ENCODE measurements at places on chromosomes 4 and X.

DNA sequence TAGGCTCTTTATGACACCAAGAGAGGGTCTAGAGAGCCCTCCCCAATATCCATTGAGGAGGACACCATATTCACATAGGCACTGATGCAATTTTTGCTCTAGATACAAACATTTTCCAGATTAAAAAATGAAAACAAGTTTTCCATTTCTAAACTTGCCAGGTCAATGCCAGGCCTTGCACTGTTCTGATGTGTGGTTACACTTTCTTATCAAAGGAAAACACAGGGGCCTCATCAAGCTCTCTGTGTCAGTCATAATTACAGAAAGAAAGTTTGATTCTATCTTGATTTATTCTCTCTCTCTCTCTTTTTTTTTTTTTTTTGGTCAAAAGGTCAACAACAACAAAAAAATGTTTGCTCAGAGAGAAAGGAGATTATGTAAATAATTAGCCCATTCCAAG, 80.2 kb upstream of the ACSL4 start:
- DNase-seq, result no peak

- DNase-seq, result no peak
These were observed 174.0 kb upstream of the PRPS2 start for GRCh38 chrX:12617241-12617640.

GRCh38 chrX:70476934-70477733, 32.5 kb downstream of the DLG3 start:
- DNase-seq, result no peak

GRCh38 chr4:163949976-163950601, 455.6 kb downstream of the TMA16 start:
- DNase-seq, result no peak

DNA sequence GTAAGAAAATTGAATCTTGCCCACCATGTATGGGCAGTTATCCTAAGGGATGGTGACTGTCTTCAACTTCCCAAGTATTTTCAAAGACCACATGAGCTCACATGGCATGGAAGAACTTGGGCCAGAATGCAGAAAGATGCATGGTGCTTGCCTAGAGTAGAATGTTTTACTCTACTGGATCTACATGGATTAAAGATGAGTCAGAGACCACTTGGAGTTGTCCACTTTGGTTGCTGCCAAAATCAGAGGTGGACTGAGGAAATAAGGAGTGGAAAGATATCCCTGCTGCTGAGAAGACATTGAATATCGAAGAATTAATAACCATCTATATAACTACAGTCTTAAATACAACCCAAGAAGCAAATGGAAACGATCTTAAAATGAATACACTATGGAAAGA, 498.1 kb downstream of the NLGN4X start:
- DNase-seq, result no peak

DNA sequence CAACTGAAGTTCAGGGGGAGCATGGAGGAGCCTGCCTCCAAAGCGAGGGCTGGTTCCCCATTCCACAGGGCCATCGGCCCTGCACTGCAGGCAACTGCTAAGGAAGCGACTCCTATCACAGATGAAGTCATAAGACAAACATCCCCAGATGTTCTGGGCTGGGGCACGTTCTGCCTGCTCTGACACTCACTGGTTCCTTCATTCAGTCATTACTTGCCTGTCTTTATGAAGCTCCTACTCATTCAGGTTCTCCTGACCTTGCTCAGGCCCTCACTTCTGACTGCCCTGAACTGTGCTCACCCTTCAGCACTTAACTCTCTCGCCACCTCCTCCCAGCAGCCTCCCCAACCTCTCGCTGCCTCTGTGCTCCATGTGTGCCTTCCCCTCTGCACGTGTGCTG, 2.5 kb upstream of the SLC2A9 start:
- DNase-seq, result no peak

- DNase-seq, result no peak
These were observed 12.2 kb downstream of the SH3BP2 start for GRCh38 chr4:2804973-2805501.
